Stimulated activated CD4-positive, alpha-beta T cell treated with anti-CD3 and anti-CD28 coated beads, Interleukin-2, amount 100 ng/mL, for 24 hours (primary cell): ENCODE measurements at places on chromosomes 12 and 14.

- DNase-seq, result no peak
Measured at GRCh38 chr12:74514098-74514872, 23.4 kb upstream of the ATXN7L3B start.

DNA sequence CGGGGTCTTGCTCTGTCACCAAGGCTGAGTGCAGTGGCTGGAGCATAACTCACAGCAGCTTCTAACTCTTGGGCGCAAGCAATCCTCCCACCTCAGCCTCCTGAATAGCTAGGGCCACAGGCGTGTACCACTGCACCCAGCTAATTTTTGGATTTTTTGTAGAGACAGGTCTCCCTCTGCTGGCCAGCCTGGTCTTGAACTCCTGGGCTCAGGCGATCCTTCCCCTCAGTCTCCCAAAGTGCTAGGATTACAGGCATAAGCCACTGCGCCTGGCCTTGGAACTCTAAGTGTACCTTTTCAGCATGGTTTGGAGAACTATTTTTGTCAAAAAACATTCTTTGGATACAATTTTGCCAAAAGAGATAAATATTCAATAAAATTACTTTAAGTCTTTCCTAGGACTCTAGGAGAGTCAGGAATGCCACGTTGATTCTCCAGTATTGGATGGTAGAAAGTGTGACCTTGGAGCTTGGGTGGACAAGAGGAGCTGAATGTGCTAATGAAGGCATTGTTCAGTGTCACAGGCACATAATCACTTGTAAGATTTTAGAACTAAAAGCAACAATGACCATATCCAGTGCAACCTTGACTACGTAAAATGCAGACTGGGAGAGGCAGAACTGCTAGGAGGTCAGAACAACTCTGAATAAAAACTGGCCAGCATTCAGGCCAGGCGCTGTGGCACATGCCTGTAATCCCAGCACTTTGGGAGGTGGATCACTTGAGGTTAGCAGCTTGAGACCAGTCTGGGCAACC lies 2.8 kb downstream of the SRSF9 start:
- DNase-seq, result peak; percentile 44

GRCh38 chr12:40655451-40655850 lies 36.8 kb upstream of the CNTN1 start:
- no peak for DNase-seq

- DNase-seq, result no peak
Measured at GRCh38 chr14:101350021-101350420, 211.3 kb upstream of the DIO3 start.

DNA sequence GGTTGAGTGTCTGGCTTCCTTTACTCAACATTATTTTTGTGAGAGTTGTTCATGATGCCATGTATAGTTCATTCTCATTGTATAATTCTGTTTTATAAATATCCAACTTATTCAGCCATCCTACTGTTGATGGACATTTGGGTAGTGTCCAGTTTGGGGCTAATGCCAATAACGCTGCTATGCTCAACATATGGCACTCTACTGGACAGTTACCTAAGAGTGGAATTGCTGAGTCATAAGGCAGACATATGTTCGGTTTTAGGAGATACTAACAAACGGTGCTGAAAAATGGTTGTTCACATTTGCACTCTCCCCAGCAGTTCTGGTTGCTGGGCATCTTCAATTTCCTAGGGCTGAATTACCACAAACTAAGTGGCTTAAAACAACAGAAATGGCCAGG lies 28.7 kb upstream of the P2RX4 start:
- no peak for DNase-seq

GRCh38 chr14:96279564-96279963 lies 23.6 kb downstream of the BDKRB1 start:
- no peak for DNase-seq

- no peak for DNase-seq
Measured at GRCh38 chr12:109057376-109057775, 5.0 kb downstream of the USP30 start.

DNA sequence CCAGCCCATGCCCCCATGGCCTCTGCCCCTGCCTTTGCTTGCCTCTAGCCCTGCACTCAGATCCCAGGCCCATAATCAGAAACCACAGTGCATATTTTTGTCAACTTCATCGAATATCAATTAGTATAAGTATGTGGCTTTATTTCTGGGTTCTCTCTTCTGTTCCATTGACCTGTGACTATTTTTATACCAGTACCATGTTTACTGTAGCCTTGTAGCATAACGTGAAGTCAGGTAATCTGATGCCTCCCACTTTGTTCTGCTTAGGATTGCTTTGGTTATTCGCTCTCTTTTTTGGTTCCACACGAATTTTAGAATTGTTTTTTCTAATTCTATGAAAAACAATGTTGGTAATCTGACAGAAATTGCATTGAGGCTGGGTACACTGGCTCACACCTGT lies 14.9 kb downstream of the EEA1 start:
- no peak for DNase-seq

GRCh38 chr14:53845813-53846693 lies 110.6 kb downstream of the BMP4 start:
- DNase-seq, result no peak

DNA sequence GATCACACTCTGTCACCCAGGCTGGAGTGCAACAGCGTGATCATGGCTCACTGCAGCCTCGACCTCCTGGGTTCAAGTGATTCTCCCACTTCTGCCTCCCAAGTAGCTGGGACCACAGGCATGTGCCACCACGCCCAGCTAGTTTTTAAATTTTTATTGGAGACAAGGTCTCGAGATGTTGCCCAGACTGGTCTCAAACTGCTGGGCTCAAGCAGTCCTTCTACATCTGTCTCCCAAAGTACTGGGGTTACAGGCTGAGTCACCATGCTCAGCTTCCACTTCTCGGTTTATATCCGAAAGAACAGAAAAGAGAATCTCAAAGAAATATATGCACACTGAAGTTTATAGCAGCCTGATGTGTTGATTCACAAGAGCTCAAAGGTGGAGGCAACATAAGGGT lies 107.5 kb downstream of the SCARB1 start:
- DNase-seq, result no peak

DNA sequence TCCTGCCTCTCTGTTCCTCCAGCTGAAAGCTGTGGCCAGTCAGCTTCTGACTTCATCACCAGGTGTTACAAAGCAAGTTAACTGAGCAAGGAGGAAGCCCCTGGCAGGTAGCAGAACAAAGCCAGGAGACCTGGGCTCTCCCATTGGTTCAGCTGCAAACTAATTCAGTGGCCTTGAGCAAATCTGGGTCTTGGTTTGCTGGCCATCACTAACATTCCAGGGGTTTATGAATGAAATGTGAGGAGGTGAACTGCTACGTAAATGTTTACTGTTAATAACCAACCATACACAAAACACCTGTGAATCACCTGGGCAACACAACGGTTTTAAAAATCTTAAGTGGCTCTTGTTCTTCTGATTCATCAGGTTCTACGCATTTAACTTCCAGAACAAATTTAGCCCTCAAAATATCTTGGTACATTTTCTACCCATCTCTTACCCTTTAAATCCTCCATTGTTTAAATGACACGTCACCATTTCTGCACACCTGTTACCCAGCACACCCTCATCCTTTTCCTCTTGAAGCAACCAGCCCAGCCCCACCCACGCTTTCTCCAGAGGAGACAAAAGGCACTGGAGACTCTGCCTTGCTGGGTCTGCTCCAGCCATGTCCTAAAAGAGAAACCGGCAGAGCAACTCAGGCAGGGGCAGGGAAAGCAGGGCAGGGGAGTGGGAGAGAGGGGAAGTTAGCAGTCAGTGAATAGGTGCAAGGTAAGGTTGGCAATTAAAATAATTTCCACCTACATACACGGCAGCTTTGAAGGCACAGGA lies 49.3 kb upstream of the TSPAN11 start:
- DNase-seq, result no peak

GRCh38 chr12:108468196-108468968 lies 46.7 kb upstream of the FICD start:
- no peak for DNase-seq

DNA sequence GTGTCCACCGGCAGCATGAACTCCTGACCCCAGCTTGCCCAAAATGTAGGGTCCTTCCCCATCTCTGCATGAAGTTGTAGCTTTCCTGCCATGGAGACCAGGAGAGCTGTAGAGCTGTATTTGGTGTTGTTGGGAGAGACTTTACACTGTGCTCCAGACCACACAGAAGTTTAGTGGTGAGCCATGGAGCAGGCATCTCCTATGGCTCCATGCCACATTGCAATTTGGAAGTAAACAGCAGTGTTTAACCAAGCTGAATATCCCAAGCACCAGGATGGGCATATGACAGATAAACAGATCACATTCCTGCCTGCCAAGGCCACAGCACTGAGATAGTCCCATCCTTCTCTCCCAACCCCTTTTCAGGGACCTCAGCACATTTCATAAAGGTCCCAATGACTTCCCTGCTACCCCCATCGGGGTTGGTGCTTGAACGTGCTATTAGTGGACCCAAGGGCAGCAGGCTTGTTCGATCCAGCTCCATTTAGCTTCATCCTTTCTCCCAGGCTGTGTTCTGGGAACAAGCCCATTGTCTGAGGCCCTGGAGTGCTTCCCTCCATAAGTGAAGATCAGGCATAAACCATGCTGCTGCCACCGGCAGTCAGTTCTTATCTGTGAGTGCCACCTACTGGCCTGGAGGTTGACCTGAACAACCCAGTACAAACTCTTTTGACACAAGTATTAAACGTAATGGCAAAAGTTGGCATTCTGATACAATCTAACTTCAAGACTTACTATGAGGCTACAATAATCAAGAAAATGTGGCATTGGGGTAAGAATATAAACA lies 172.3 kb upstream of the ATXN7L3B start:
- DNase-seq, result no peak

GRCh38 chr12:2679068-2679815 lies 115.5 kb upstream of the FKBP4 start:
- DNase-seq, result no peak

GRCh38 chr14:69979882-69980281 lies 100.7 kb downstream of the SMOC1 start:
- DNase-seq, result no peak

- DNase-seq, result no peak
Measured at GRCh38 chr12:27573972-27574371, 50.0 kb downstream of the PPFIBP1 start.

GRCh38 chr12:16112130-16112529 lies 165.4 kb downstream of the SLC15A5 start:
- no peak for DNase-seq

DNA sequence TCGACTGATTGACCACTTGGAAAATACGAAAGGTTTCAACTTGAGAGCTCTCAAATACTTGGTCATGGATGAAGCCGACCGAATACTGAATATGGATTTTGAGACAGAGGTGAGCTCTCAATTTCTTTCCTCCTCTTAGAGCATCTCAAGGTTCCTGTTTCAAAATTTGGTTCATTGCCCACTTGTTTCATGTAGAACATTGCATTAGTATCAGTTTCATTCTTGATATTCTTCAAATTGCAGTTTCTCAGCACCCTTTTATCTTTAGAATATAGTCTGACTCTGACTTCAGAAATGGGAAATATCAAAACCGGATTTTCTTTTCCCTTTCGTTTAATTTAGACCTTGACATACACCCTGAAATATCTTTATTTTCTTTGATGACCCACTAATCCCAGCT lies 8.8 kb downstream of the DDX47 start:
- DNase-seq, result no peak

DNA sequence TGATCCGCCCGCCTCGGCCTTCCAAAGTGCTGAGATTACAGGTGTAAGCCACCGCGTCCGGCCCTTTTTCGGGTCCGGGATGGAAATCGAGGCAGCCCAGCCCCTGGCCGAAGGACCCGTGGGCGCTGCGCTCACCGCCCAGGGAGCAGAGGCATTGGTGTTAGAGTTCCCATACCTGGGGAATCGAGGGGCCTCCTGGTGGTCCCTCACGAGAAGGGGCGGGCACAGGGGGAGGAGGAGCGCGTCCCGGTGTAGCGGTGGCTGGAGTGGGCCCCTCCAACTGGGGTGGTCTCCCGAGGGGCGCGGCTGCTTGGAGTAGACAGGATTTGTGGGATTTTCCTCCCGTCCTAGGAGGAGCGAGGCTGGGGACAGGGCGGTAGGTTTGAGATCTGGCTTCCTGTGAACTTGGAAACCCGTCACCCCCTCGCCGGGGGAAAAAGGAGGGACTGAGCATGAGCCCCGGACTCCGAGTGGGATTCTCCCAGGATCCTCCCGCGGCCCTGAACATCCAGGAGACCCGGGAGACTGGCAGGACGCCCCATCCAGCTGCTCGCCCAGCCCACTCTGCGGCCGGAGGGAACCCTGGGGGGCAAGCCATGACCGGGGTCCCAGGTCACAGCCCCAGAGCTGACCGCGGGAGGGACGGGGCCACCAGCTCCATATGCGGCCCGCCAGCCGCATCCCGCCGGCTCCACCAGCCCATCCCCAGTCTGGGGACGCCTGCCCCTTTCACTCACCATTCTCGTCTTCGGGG lies 70.9 kb downstream of the ASCL4 start:
- no peak for DNase-seq

GRCh38 chr14:54893151-54893760 lies 9.4 kb downstream of the GCH1 start:
- peak; percentile 42 for DNase-seq

- DNase-seq, result no peak
Measured at GRCh38 chr12:105968025-105968424, 170.7 kb downstream of the NUAK1 start.

- DNase-seq, result no peak
Measured at GRCh38 chr12:113889891-113890581, 76.1 kb downstream of the RBM19 start.

GRCh38 chr12:60803147-60803546 lies 1207.3 kb downstream of the SLC16A7 start:
- DNase-seq, result no peak

DNA sequence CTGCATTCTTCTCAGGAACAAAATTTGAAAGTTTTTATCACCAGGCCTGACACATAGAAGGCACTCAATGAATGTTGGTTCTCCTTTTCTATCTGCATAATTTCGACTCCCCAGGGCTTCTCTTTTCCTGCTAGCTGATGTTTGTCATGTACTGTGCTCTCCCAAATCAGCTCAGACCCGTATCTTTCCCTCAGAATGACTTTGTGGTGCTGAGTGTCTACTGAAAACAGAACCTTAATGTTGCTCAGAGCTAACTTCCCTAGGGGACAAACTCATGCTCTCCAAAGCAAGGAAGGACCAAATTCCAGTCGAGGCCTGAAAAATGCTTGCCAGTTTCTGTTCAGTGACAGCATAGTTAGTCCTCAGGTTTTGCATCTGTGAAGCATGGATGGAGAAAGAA lies 1.9 kb downstream of the ARHGDIB start:
- no peak for DNase-seq

- DNase-seq, result peak; percentile 50
Measured at GRCh38 chr12:100672075-100672592, 98.7 kb downstream of the GAS2L3 start.

GRCh38 chr14:28102814-28103213 lies 663.8 kb upstream of the FOXG1 start:
- no peak for DNase-seq

- no peak for DNase-seq
Measured at GRCh38 chr12:14784471-14784870, 18.8 kb downstream of the WBP11 start.

GRCh38 chr12:113041560-113041959 lies 15.0 kb upstream of the DTX1 start:
- DNase-seq, result no peak

DNA sequence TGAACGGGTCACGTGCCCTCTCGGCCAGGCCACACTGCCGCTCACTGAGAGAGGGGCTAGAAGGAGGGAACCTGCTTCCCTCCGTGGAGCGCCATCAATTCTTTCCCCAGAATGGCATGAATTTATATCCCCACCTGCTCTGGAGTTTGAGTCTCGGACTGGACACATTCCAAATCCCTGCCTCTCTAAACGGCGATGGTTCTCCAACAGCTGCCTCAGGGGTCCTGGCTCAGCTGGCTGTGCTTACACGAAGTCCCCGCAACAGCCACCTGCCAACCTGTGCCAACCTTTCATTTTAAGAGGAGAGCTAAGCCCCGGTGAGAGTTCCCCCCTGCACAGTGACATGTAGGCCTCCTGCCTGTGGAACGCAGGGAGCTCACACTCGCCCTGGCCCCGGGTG lies 73.2 kb downstream of the RIMBP2 start:
- no peak for DNase-seq
